ENCODE measurements at places on chromosomes 1 and 21.

- DNase-seq, result no peak
These were observed 26.2 kb downstream of the MPZL1 start for GRCh38 chr1:167747988-167748387.

- DNase-seq, result peak; percentile 54
These were observed 10.6 kb upstream of the HLCS start for GRCh38 chr21:36976882-36977651.

- DNase-seq, result peak; percentile 3
These were observed 11.6 kb upstream of the OR2G2 start for GRCh38 chr1:247576514-247576913.

DNA sequence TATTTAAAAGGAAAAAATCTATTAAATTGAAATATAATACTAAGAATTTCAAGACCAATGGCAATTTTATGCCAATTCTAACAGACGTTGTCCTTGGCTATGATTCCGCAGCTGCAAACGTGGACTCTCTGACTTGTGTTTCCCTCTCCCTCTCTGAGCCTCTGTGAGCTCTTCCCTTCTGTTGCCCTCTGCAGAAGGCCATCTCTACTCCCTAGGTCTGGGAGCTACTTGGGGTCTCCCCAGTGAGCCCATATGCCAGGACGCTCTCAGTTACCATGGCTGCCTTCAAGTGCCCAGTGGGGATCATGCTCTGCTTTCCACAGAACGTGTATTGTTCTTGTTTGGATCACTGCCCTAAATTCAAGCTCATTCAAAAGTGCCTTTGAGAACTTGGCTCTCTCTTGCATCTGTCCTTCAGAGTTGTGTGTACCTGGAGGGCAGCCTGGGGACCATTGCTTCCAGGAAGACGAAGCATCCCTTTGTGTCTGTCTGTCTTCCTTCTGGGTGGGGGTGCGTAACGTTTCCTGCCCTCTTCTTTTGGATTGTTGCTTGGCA, 97.5 kb upstream of the TSPAN2 start:
- peak; percentile 60 for DNase-seq

DNA sequence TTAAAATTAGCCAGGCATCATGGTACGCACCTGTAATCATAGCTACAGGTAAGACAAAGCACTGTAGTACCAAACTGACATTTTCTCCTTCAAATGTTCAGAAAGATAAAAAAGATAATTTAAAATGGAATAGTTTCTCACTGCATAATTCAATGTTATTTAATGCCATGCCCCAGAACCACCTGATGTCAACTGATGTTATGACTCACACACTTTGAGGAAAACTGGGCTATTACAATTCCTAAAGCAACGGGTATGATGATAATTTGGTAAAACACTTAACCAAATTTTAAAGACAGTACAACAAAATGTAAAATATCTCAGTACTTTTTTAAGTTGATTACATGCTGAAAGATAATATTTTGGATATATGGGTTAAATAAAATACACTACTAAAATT, 22.9 kb upstream of the PLEKHO1 start:
- DNase-seq, result no peak

DNA sequence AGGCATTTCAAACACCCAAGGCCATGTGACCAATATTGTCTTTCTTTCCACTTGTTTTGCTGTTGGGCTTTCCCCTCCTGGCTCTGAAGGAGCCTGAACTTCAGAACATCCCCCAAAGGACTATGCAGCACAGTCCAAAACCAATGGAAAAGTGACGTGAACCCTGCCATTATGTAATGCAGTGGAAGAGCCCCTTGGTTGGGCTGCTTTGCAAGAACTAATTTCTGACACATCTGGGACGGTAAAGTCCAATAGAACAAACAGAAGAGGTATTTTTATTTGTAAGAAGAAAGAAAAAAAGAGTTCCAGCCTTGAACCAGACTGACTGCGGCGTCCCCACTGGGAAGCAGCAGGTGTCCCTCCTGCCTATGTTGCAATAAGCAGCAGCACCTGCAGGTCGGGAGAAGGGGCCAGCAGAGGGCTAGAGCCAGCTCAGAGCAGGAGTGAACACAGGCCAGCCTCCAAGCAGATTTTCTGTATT, 116.7 kb downstream of the CDC7 start:
- peak; percentile 59 for DNase-seq

DNA sequence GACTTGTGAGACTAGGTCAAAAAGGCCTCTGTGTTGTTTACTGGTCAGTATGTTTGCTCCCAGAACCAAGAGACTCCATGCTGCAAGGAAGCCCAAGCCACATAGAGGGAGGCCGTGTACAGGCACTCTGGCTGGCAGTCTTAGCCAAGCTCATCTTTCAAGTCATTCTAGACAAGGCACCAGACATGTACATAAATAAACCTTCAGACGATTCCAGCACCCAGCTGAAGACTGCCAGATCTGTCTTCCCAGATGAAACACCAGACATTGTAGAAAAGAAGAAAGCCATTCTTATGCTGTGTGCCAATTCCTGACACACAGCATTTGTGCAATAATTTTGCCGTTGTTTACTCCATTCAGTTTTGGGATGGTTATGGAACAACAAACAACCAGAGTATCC, 595.5 kb downstream of the KIF26B start:
- DNase-seq, result no peak

DNA sequence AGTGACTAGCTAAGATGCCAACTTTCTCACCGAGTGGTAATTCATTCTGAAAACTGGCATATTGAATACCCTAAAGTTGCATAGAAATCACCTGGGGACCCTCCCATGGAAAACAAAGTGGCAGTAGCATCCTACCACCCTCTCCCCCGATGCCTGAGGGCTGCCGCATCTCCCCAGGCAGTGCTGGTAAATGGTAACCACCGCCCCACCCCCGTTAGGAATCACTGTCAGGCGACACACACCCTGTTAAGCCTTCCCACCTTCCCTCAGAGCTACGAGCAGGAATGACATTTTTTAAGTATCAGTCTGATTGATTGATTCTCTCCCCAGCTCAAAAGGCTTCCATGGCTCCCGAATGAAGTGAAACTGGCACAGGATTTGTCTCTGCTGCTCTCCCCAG, 28.3 kb downstream of the TMPRSS2 start:
- DNase-seq, result no peak

DNA sequence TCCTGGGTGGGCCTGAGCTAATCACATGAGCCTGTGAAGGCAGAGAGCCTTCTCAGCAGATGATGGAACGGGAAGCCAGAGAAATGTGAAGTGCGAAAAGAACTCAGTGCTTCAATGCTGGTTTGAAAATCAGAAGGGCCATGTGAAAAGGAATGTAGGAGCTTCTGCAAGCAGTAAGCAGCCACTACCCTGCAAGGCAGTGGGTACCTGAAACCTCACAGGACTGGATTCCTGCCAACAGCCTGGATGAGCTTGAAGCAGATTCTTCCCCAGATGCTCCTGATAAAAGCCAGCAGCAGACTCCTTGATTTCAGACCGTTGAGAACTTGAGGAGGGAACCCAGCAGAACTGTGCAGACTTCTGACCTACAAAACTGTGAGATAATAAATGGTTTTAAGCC, 158.6 kb downstream of the SYT2 start:
- peak; percentile 4 for DNase-seq

GRCh38 chr1:54173681-54174080, 20.9 kb upstream of the CDCP2 start:
- no peak for DNase-seq

DNA sequence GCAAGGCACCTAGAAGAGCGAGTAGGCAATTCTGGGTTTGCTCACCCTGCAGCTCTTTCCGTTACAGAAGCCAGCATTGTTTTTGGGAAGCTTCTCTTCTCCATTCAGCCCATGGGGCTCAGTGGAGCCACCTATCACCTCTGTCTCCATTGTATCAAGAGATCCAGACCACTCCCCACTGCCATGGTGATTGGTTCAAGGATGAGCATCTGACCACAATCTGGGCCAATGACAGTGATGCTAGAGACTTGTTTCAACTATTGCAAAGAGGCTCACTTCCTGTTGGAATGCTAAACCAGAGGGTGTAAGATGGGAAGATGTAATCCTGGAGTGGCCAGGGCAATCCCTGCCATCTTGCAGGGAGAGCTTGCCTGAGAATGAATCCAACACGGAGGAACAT, 6.6 kb downstream of the SPATA21 start:
- no peak for DNase-seq

- DNase-seq, result no peak
These were observed 21.4 kb upstream of the CHIT1 start for GRCh38 chr1:203250911-203251310.

GRCh38 chr1:208031316-208031931, 120.5 kb upstream of the CD34 start:
- DNase-seq, result no peak

DNA sequence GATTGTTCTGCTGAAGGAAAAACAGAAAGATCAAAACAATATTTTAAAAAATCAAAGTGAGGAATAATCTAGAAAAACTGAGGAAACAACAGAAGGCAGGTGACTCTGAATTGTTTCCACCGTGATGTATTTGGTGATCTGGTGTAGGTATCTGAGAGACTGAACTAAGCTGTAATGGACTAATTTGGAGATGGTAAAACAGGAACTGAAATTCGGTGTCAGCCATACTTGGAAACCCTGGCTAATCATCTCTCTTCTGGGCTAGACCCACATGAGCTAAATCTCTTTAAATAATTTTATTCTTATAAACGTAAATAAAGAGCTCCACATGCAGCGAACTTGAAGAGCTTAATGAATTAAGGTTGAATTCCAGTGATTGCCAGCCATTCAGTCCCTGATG, 1226.1 kb downstream of the NCAM2 start:
- DNase-seq, result no peak

GRCh38 chr1:8323706-8324105, 5.8 kb downstream of the SLC45A1 start:
- DNase-seq, result no peak

- DNase-seq, result peak; percentile 74
These were observed 29.9 kb upstream of the TMEM61 start for GRCh38 chr1:54950369-54951163.

DNA sequence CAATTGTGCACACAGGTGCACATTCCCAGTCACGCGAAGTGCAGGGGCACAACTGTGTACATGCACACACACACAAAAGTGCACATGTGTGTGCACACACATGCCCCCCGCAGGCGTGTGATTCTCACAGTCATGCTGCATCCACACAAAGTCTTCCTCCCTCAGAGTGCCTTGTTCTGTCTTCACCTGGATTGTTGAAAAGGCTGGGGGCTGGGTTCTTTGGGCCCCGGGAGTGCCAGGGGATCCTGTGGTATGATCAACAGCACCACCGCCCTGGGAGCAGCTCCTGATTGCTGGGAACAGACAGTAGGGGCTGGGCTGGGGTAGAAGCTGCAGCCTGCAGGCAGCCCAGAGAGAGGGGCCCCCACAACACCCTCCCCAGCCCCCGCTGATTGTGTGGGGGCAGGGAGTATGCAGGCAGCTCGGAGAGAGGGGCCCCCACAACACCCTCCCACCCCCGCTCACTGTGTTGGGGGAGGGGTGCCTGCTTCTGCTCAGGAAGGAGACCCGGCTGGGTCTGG, 3.4 kb downstream of the COL18A1 start:
- no peak for DNase-seq

- DNase-seq, result peak; percentile 60
These were observed at the start of gene TSTD1 for GRCh38 chr1:161038523-161039153. TSTD1 (minus strand) TSS chr1:161038964; CDS start chr1:161038889, 75 bp downstream.

GRCh38 chr1:153519242-153519641, 16.5 kb downstream of the S100A6 start:
- DNase-seq, result no peak

- DNase-seq, result no peak
These were observed 155.6 kb upstream of the ZNF648 start for GRCh38 chr1:182217071-182217470.

DNA sequence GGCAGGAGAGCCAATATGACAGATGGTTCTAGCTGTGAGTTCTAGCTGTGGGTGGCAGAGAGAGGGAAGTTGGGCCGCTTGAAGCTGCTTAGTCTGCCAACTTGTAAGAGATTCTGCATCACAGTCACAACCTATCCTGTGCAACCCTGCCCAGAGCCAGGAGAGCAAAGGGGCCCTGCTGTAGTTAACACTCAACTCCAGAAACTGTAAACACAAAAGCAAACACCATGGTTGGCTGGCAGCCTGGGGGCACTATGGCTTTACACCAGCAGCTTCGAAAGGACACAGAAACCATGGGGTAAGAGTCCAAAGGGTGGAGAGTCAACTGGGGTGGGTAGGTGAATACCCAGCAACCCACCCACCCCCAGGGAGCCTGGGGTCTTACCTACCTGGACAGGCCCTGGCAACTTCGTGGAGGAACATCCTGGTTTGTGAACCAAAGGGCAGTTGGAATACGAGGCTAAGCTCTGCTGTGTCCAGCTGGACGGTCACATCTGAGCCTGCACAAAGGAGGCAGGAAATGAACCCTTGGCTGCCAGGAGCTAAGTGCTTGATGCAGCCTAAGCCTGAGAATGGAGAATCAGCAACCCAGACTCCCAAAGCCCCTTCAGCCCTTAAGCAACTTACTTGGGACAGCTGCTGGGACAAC, 6.4 kb downstream of the INPP5B start:
- peak; percentile 94 for DNase-seq

DNA sequence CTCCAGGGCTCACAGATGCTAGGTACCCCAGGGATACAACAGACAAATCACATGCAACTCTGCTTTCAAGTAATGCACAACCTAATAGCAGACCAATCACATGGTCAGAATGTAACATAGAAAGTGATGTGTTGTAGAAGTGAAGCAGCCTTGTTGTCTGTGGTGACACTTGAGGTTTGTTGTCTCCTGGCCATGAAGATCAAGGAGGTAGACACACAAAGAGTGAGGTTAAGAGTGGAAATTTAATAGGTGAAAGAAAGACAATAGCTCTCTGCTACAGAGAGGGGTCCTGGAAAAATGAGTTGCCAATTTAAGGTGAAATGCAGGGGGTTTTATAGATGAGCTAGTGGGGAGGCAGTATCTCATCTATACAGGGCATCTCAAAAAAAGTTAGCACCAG, 2.5 kb upstream of the TMEM9 start:
- no peak for DNase-seq

DNA sequence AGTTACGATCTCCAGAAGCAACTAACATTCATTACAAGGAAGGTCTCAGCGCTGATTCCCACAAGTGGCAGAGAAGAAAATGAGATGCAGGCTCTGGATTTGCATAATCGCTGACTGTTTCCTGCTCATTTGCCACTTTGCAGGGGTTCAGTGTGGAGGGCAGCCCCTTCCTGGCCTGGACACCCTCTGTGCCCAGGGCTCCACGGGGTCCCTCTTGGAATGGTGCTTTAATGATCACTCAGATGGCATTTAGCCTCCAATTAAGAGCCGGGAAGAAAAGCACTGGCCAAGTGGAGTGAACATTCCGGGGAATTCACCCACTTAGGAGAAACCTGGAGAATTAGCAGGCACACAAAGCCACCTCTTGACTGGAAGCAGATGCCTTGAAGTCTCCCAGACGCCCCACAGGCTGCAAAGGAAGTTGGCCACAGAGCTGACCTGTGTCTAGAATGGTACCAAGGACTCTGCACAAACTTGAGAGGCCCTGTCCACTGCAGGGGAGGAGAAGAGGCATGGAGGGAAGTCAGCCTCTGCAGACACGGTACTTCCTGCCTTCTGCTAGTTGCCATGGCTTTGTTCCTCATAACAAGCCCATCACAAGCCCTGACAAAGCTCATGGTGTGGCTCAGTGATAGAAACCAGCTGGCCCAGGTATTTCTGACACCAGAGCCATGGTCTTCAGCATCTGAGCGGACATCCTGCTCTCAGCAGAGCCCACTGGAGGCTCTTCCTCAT, 157.2 kb downstream of the KAZN start:
- no peak for DNase-seq
